Body of pancreas (tissue), 4 donors: ENCODE measurements at places on chromosomes 7 and 10. TPM values are rescaled to one million over a fixed set of nuclear protein-coding genes. Genes with fewer than 3 reads are reported as not detected.

DNA sequence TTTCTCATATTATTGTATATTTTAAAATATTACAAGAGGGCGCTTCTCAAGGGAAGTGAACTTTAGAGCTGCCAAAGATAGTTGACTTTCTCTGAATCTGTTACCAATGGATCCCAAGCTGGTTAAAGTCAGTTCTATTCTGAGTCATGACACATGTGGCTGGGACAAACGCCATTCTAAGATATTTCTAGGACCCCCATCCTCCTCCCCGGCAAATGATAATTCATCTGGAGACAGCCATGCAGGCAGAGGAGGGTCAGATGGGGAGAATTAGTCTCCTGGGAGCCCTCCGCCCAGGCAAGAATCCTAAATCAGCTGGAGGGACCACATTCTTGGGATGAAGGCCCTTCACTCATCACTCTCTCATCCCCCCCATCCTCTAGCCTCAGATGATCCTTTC, 187.7 kb downstream of the GFRA1 start:
- DNase-seq = no peak
- H3K27ac ChIP-seq = no peak overlapping the region
- no peaks in the 10 kb centered on the region for H3K27me3 ChIP-seq

GRCh38 chr10:132229834-132230556, 43.2 kb downstream of the DPYSL4 start:
- H3K27me3 ChIP-seq = no peaks in the 10 kb centered on the region
- H3K4me3 ChIP-seq = no peak overlapping the region
- no peaks in the 10 kb centered on the region for H3K4me1 ChIP-seq
- no peak overlapping the region for H3K27ac ChIP-seq

DNA sequence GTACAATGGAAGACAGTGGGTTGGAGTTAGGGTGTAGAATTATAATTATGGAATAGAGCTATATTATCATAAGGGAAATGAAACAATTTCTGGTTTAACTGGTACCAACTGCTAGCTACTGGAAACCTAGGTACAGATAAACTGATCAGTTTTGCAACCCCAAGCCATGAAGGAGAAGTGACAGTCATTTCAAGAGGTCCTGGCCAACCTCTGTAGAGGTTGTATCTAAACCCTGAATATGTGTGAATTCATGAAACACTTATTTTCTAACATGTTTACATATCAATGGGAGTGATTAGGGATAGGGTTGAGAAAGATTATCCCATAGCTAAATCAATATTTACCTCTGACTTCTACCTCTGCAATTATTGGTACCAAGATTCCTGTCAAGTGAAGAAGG, 29.9 kb upstream of the CC2D2B start:
- H3K27me3 ChIP-seq = no peaks in the 10 kb centered on the region
- H3K4me3 ChIP-seq = no peak overlapping the region
- DNase-seq = no peak
- no peaks in the 10 kb centered on the region for H3K36me3 ChIP-seq
- no peak overlapping the region for H3K27ac ChIP-seq

GRCh38 chr7:27793780-27794179, 53.8 kb downstream of the TAX1BP1 start:
- no peak for DNase-seq
- no peak overlapping the region for H3K27ac ChIP-seq
- H3K4me3 ChIP-seq = no peak overlapping the region
- no peaks in the 10 kb centered on the region for H3K36me3 ChIP-seq
- H3K4me1 ChIP-seq = no peaks in the 10 kb centered on the region

GRCh38 chr10:15202639-15203038, 34.1 kb upstream of the NMT2 start:
- no peak overlapping the region for H3K4me3 ChIP-seq
- no peak overlapping the region for H3K27ac ChIP-seq
- no peaks in the 10 kb centered on the region for H3K4me1 ChIP-seq
- H3K36me3 ChIP-seq = no peaks in the 10 kb centered on the region

DNA sequence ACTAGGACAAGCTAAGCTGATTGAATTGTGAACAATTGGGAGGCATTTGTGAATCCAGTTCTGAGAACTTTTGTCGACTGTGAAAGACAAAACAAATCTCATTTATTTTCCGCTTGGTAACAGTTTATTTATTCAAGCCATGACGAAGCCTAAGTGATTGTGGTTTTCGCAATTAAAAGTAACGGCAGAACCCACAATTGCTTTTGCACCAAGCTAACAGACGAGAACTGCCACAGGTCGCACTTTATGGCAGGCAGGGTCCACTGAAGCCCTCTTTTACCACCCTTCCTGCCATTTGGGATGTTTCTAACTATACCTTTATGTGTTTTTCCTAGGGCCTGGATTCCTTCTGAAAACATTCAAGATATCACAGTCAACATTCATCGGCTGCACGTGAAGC, 111.2 kb downstream of the ZMYND11 start:
- H3K27ac ChIP-seq = no peak overlapping the region
- no peaks in the 10 kb centered on the region for H3K4me1 ChIP-seq
- H3K4me3 ChIP-seq = no peak overlapping the region
- DNase-seq = no peak

- no peak for DNase-seq
- no peaks in the 10 kb centered on the region for H3K36me3 ChIP-seq
- H3K4me1 ChIP-seq = no peaks in the 10 kb centered on the region
- H3K27me3 ChIP-seq = no peaks in the 10 kb centered on the region
- no peak overlapping the region for H3K27ac ChIP-seq
- H3K4me3 ChIP-seq = no peak overlapping the region
Measured at GRCh38 chr10:11232222-11232961, 214.7 kb downstream of the CELF2 start.

- no peak overlapping the region for H3K27ac ChIP-seq
- DNase-seq = no peak
- H3K36me3 ChIP-seq = no peaks in the 10 kb centered on the region
- H3K4me1 ChIP-seq = peaks cover 58% of the 10 kb centered on the region
- no peaks in the 10 kb centered on the region for H3K27me3 ChIP-seq
- no peak overlapping the region for H3K4me3 ChIP-seq
Measured at GRCh38 chr7:116779216-116779615, 83.2 kb upstream of the CAPZA2 start.

GRCh38 chr10:61634746-61635145, 28.0 kb upstream of the CABCOCO1 start:
- no peak for DNase-seq
- no peaks in the 10 kb centered on the region for H3K36me3 ChIP-seq
- H3K4me3 ChIP-seq = no peak overlapping the region
- no peak overlapping the region for H3K27ac ChIP-seq
- H3K4me1 ChIP-seq = peaks cover 5% of the 10 kb centered on the region

- no peaks in the 10 kb centered on the region for H3K36me3 ChIP-seq
- no peaks in the 10 kb centered on the region for H3K4me1 ChIP-seq
- H3K27ac ChIP-seq = no peak overlapping the region
Measured at GRCh38 chr7:139850906-139851305, 21.8 kb downstream of the TBXAS1 start.

- no peaks in the 10 kb centered on the region for H3K4me1 ChIP-seq
- DNase-seq = no peak
- no peak overlapping the region for H3K27ac ChIP-seq
- H3K27me3 ChIP-seq = peaks cover 5% of the 10 kb centered on the region
- H3K4me3 ChIP-seq = no peak overlapping the region
Measured at GRCh38 chr7:42106562-42106961, 130.4 kb downstream of the GLI3 start.

GRCh38 chr7:32502728-32503127, 7.4 kb downstream of the AVL9 start:
- H3K27me3 ChIP-seq = no peaks in the 10 kb centered on the region
- H3K27ac ChIP-seq = no peak overlapping the region
- no peak for DNase-seq
- H3K36me3 ChIP-seq = no peaks in the 10 kb centered on the region

- peak; percentile 36 for DNase-seq
- H3K36me3 ChIP-seq = no peaks in the 10 kb centered on the region
- H3K27me3 ChIP-seq = no peaks in the 10 kb centered on the region
- H3K4me3 ChIP-seq = no peak overlapping the region
Measured at GRCh38 chr7:16933296-16934279, 51.8 kb upstream of the AGR3 start.

DNA sequence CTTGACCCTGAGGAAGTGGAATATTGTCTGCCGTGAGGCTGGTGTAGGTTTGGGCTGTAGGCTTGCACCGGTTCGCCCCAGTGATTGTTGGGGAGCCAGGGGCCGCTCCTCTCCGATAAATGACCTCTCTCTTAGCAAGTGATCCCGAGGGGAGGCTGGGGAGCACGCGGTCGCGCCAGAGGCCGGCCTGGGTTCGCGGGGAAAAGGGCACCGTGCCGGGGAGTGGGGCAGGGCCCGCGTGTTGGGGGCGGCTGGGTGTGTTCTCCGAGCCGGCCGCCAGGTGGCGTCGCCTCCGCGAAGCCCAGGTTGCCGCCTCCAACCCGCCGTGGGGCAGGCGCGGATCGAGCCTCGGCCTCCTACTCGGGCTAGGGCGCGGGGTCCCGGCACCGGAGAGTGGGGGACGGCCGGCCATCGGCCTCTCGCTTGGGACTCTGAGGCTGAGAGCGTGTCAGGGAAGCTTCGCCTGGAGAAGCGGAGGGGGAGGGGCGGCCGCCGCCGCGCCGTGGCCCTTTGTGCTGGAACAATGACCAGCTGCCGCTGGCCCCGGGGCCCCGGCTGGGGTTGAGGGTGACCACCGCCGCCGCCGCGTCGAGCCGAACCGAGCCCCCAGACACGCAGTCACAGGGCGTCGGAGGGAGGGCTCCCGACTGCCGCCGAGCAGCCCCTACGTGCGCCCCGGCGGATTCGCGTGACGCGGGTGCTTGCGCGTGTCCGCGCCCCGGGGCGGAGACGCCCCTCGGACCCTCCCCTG, 442 bp upstream of the LZTS2 start:
- peak; percentile 76 for DNase-seq
- no peaks in the 10 kb centered on the region for H3K27me3 ChIP-seq
- H3K4me1 ChIP-seq = peaks cover 49% of the 10 kb centered on the region
- H3K36me3 ChIP-seq = no peaks in the 10 kb centered on the region

GRCh38 chr10:70053841-70054288, 1.2 kb downstream of the MACROH2A2 start:
- H3K4me3 ChIP-seq = peak overlapping the region; percentile 82
- H3K27ac ChIP-seq = peak overlapping the region; percentile 64
- H3K36me3 ChIP-seq = no peaks in the 10 kb centered on the region
- H3K27me3 ChIP-seq = peaks cover 4% of the 10 kb centered on the region
- peak; percentile 19 for DNase-seq
- H3K4me1 ChIP-seq = peaks cover 30% of the 10 kb centered on the region

DNA sequence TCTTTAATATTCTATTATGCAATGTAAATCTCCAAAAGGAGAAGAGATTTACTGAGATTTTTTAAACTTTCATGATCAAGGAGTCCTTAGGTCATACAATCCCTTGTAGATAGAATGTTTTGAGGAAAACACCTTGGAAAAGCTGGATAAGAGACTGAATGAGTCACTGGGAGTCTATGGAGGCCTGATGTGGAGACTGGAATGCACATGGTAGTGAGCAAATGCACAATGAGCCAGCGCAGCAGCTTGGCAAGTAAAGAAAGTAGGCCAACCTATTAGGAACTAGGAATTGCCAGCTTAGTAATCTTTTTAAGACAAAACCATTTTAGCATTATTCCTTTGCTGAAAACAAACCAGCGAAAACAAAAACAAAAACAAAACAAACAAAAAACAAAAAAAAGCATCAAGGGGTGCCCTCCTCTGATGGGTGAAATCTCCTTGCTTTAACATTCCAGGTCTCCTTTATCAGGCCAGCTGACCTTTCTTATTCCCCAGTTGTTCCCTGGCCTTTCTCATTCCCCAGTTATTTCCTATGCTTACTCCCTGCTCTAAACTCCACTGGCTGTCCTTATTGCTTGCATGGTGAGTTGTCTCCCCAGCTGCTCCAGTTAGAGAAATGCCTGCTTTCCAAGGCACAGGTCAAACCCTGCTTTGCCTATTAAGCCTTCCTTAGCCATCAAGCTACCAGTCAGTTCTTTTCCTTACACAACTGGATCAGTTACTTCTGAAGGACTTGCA, 135.8 kb downstream of the PLCE1 start:
- no peak overlapping the region for H3K27ac ChIP-seq
- no peaks in the 10 kb centered on the region for H3K36me3 ChIP-seq
- DNase-seq = no peak
- H3K27me3 ChIP-seq = no peaks in the 10 kb centered on the region
- no peaks in the 10 kb centered on the region for H3K4me1 ChIP-seq

DNA sequence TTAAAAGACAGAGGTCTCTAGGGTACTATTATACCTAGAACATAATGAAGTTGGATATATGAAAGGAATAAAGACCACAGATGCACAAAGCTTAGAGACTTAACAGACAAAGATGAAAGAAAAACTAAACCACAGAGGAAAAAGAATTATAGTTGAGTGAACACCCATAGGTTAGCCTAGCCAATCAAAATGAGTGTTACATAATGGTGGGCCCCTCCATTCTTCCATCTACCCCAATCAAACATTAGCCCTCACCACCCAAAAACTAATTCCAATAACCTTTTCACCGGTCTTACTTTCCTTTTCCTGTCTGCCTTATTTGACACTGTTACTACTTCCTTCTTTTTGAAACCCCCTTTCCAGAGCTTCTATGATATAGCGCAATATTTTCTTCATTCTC, 130.1 kb downstream of the ELMO1 start:
- no peaks in the 10 kb centered on the region for H3K27me3 ChIP-seq
- H3K27ac ChIP-seq = no peak overlapping the region
- DNase-seq = no peak

GRCh38 chr7:141709749-141710148, 1.6 kb downstream of the WEE2 start:
- no peak for DNase-seq
- no peaks in the 10 kb centered on the region for H3K36me3 ChIP-seq
- no peaks in the 10 kb centered on the region for H3K27me3 ChIP-seq

- no peaks in the 10 kb centered on the region for H3K36me3 ChIP-seq
- DNase-seq = no peak
- no peaks in the 10 kb centered on the region for H3K27me3 ChIP-seq
- no peak overlapping the region for H3K4me3 ChIP-seq
Measured at GRCh38 chr10:73645251-73645650, 4.0 kb upstream of the MYOZ1 start.

GRCh38 chr7:8590225-8590624, 156.8 kb downstream of the NXPH1 start:
- H3K27me3 ChIP-seq = no peaks in the 10 kb centered on the region
- no peak overlapping the region for H3K4me3 ChIP-seq
- no peaks in the 10 kb centered on the region for H3K4me1 ChIP-seq
- no peaks in the 10 kb centered on the region for H3K36me3 ChIP-seq

DNA sequence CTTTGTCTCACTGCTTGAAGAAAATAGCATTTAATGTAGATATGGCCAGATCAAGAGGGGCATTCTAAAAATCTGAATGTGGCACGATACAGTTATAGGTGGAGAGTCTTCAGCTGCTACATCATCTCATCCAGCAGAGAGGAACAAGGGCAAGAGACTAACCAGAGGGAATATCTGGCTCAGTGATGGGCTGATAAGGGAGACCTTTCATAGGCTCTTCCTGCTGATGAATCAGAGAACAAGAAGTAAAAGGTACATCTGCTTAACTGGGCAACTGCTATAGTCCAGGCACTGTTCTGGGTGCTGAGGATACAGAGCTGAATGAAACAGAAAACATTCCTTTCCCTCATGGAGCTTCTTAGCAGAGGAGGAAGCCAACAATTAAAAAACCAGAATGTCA, 37.9 kb downstream of the PIP4K2A start:
- H3K4me3 ChIP-seq = no peak overlapping the region
- H3K36me3 ChIP-seq = no peaks in the 10 kb centered on the region
- no peaks in the 10 kb centered on the region for H3K4me1 ChIP-seq
- no peak overlapping the region for H3K27ac ChIP-seq
- H3K27me3 ChIP-seq = no peaks in the 10 kb centered on the region
- DNase-seq = no peak

Gene SLC25A40
- total RNA-seq = 11.2 TPM

Gene GNAT3
- 0.26 TPM for total RNA-seq

Gene SPDYE8
- total RNA-seq = not detected

Gene RAB19
- total RNA-seq = 15.3 TPM

Gene FGF8
- not detected for total RNA-seq

Gene PLEKHA8
- 8.2 TPM for total RNA-seq

Gene MYOZ1
- total RNA-seq = not detected
